ENCODE measurements at places on chromosomes 1 and 21. TPM values are rescaled to one million over a fixed set of nuclear protein-coding genes. Genes with fewer than 3 reads are reported as not detected.

- DNase-seq, result no peak
Measured at GRCh38 chr1:88140325-88140724, 543.7 kb upstream of the PKN2 start.

PACC1 gene
- 7.9 TPM for total RNA-seq

SLAMF9 gene
- not detected for total RNA-seq

DNA sequence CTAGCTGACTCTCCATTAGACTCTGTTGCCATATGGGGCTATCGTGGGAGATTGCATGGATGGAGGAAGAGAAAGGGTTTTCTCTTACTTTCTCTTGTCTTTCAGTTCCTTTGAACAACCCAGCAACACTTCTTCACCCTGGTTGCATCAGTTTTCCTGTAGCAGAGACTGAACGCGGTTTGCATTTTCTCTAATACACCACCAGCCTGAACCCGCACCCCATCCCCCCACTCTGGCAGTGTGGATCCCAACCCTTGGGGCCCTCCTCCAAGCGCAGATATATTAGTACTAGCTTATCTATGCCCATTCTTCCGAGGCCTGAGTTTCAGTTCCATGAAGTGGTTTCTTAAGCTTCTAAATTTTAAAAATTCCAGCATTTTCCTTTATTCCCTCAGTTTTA is 12.6 kb downstream of the DR1 start:
- DNase-seq, result no peak

GRCh38 chr1:226882631-226883409 is 12.4 kb downstream of the PSEN2 start:
- peak; percentile 49 for DNase-seq

DNA sequence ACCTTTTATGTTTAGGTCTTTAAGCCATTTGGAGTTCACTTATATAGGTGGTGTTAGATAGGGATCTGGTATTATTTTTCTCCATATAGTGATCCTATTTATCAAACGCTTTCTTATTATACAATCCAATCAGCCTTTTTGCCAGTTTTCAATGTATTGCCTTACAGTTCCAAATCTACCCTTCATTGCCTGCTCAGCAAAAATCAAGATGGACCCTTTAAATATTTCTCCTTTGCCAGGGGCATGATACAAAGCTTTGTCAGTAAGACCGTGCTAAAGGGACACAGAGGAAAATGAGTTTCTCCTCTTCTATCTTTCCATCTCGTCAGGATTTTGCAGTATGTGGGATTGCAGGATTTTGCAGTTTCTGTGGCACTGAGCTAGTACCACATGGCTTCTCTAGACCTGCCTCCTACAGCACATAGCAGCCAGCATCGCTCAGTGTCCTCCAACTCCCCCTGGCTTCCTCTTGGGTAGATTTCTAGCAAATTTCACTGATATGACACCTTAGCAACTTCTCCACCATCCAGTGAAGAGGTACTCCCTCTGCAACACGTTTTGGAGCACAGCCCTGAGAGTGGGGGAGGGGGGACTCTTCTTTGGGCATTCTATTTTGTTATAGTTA is 22.5 kb upstream of the CAP1 start:
- no peak for DNase-seq

All from naive thymus-derived CD4-positive, alpha-beta T cell (primary cell).